Left cardiac atrium (tissue), 4 donors: ENCODE measurements at places on chromosomes 2 and 18. TPM values are rescaled to one million over a fixed set of nuclear protein-coding genes. Genes with fewer than 3 reads are reported as not detected.

The CXCR2 gene
- total RNA-seq, result 1.2 TPM

The SLC14A1 gene
- total RNA-seq, result 11.2 TPM

DNA sequence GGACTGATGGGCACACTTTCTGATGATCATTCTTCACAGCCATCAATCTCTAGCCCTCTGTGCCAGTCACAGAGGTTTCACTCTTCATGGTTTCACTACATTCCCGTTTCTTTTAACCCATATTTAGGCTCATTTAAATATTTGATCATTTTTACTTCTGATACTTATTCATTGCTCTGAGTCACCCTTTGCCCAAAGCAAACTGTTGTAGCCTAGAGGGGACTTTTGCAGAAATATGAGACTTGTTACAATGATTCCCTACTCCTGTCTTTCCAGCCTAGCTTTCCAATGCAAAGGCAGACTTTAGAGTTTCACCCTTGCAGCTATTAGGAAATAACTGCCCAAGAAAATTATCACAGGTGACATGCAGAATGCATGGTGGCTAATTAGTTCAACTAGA lies 444.2 kb downstream of the PTPRM start:
- no peak for DNase-seq

DNA sequence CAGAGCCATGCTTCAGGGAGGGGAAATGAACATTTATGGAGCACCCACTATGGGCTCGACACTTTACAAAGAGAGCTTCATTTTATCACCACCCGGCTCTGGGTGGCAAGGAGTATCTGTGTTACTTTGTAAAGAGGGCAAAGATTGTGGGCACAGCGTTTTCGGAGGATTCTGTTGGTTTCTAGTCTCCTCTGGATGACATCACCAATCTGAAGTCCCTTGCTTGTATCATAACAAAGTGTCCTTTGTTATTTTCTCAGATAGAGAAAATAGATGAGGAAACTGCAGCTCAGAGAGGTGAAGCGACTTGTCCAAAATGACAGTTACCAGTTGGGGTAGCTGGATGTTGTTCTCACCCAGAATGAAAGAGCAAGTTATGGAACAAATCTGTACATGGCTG lies 162.8 kb downstream of the GLI2 start:
- no peak for DNase-seq

- peak; percentile 69 for DNase-seq
Observed at GRCh38 chr2:231530099-231531011, at the start of gene NMUR1. TSS of gene NMUR1 (minus strand) at chr2:231530445. CDS start at chr2:231530361, 84 bp downstream.

The OR6B2 gene
- not detected for total RNA-seq

GRCh38 chr2:147937744-147938349 lies 82.7 kb downstream of the ORC4 start:
- no peak for DNase-seq

The SOX11 gene
- total RNA-seq, result 0.42 TPM

The C1QL2 gene
- not detected for total RNA-seq

The SERPINB13 gene
- not detected for total RNA-seq

The DCC gene
- not detected for total RNA-seq
